HuH-7 (cell line): ENCODE measurements at places on chromosomes 6 and 20.

GRCh38 chr6:75480425-75480824, 13.2 kb downstream of the FILIP1 start:
- no peak for DNase-seq

DNA sequence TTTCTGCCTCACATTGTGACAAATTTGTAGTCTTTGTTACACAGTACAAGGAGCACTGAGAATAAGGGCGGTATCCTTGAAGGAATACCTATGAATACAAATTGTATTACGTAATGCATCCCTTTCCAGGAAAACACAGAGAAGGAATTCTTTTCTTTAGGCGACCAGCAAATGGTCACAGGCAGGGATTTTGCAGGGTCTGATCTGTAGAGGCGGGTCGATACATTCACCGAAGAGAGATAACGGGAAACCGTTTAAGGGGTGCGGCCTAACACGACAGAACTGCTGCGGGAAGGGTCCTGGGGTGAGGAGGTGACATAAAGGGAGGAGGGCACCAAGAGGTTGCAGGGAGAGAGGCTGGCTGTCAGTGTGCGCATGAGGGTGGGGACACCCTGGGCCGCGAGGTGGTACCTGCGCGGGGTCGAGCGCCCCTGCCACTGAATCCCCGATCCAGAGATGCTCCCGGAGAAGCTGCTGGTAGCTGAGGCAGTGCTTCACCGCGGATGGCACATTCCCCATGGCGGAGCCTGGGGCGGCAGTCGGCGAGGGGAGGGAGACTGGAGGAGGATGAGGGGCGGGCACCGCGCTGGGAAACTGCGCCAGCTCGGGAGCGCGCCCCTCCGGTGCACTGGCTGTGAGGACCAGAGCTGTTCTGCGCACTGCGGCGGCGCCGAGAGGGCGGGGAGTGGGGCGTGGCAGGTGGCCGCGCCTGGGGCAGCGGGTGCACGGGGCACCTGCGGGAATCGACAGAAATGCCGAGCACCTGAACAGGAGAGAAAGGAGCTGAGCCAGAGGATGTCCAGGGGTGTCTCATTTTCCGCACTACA, at the start of gene HMGCLL1:
HMGCLL1 (minus strand) TSS at position 656 of the 827 bp plus-strand sequence; CDS start at position 519, 137 bp downstream.
- DNase-seq: no peak

DNA sequence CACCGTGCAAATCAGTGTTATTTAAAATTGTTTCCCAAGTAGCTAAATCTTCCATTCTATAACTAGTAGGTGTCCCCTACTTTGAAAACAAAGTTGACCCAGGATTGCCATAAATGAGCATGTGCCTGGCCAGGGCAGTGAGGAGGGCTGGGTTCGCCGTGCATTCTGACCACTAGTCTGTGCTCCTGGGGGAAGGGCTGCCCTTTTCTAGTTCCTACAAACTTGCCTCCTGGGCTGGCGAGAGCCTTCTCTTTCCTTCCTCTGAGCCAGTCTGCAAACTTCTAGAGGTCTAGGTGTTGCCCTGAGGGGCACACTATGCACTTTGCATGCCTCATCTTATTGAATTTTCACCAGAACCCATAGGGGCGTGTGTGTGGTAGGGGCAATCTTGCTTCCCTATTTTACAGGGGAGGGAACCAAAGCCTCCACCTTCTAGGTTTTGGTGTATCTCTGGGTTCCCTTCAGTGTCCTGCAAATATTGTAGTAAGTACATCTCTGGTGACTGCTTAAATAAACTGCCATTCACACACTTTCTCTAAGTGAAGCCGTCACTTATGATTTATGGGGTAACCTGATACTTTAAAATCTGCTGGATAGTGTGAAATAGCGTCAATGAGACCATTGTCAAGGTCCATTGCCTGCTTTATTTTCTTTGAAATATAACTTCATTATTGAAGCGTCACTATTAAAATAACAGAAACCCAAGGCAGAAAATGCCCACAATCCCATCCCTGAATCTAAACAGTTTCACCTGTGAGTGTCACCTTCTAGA, 42.2 kb downstream of the CDH26 start:
- DNase-seq: no peak

- no peak for DNase-seq
Measured at GRCh38 chr20:59318803-59319202, 18.4 kb downstream of the EDN3 start.

DNA sequence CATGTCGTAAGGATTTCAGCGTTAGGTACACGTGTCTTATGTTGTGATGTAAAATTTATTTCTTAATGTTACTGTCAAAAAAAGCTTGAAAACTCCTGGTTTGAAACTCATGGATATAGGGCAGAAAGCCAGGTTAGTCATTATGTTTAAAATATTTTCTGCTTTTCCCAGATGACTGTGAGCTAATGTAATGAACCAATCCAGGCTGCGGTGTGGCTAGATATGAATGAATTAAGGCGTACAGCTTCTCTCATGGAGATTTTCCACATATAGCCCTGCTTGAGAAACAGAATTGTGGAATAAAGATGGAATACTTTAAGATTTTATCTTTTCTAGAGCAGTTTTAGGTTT, 80.3 kb upstream of the STMND1 start:
- DNase-seq: no peak

GRCh38 chr20:45975686-45976085, 3.7 kb upstream of the ZNF335 start:
- no peak for DNase-seq

- no peak for DNase-seq
Measured at GRCh38 chr6:56079751-56080540, 167.4 kb downstream of the COL21A1 start.

DNA sequence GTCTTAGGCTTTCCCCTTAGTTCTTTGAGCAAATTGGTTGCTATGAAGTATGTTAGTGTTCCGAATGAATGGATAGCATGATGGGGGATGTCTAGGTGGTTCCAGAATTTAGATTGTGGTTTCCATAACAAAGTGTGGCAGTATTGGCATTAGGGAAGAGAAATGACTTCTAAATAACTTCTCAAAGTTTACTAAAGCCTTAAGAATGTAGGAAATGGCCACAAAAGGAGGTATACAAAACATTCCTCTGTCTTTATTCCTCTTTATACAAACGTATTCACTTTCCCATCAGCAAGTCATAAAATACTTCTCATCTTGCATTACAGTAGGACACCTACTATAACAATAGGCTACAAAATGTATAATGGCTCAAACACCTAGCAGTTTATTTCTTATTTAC, 279.6 kb downstream of the ESR1 start:
- DNase-seq: no peak

GRCh38 chr20:61954276-61955021, 111.2 kb downstream of the TAF4 start:
- DNase-seq: no peak

- DNase-seq: no peak
Measured at GRCh38 chr6:166936079-166936787, 20.1 kb downstream of the RNASET2 start.

DNA sequence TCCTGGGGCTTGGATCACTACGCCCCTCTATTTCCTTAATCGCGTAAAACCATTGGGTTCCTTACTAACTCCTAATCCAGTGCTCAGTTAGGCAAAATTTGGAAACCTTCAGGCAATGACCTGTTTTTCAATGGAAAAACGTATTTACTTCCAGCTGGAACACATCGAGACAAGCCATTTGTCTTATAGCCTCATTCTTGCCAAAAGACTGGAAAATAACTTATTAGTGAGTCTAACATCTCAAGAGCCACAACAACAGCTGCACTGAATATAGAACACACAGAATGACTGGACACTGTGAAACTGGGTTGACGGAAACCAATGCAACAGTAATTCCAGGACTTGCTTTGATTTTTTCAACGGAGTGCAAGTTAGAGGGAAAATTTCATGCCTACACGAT, 125.2 kb upstream of the MAP3K7 start:
- no peak for DNase-seq
